ENCODE measurements at places on chromosomes 6 and 20.

DNA sequence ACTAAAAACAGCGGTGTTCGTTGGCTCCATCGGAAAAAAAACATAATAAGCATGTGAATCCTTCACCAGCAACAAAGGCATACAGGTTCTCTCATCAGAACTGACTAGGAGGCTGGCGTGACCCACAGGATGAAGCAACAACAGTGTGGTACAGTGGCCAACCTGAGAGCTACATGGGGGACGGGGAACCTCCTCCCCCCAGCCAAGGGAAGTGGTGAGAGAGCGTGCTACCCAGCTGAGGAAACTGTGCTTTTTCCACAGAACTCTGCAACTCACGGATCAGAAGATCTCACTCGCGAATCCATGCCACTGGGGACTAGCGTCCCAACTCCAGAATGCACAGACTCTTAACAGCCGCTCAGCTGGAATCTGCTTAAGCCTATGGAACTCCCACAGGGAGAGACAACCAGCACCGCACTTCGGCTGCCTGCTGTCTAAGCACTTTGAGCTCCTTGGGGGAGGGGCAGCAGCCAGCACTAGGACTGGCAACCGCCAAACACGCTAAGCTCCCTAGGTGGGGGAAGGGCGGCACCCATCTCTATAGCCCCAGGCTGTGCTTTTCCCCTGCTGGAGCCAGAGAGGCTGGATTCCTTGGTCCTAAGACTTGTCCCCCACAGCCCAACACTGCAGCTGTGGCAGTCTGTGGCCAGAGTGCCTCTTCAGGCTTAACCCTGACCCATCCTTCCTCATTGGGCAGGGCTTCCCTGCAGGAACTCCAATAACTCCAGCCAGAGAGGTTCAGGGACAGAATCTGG is 538.3 kb upstream of the BTBD3 start:
- DNase-seq = no peak

GRCh38 chr20:9597547-9597946 is 83.2 kb downstream of the LAMP5 start:
- no peak for DNase-seq

DNA sequence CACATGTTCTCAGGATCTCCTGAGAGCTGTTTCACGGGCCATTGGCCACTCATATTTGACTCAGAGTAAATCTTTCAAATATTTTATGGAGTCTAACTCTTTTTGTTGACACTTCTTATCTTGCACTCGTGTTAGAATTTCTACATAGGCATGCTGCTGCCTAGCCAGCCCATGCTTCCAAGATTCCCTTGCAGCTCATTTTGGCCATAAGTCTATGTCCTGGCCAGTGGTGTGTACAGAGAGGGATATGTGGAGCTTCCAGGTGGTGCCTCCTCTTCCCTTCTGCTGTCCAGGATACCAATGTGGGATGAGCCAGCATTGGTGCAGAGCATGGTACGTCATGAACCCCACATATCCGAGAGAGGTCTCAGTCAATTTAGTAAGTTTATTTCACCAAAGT is 522.6 kb downstream of the QKI start:
- no peak for DNase-seq

DNA sequence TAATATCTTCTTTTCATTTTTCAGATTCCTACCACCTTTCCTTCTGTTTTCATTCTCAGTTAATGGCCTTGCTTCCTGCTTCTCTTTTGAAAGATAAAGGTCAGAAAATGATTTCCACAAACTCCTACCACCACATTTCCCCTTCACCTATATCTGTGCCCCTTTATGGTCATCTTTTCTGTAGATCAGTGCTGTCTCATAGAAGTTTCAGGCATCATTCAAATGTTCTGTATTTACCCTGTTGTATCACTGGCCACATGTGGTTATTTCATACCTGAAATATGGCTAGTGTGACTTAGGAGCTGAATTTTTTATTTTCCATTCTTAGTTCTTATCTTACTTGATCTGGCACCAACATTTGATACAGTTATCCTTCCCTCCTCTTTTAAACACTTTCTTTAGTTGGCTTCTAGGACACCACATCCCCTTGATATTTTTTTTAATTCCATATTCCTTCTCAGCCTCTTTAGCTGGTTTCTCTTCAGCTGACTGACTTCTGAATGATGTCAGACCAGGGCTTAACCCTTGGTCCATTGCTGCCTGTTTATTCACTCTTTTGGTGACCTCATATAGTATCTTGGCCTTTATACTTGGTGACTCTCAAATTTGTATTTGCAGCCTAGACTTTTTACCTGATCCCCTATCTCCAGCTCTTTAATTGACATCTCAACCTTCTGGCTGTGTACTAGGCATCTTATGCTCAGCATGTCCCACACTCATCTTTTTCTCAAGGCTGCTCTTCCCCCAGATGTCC is 81.0 kb downstream of the ATRN start:
- DNase-seq = no peak

- no peak for DNase-seq
Observed at GRCh38 chr6:54856129-54856528, 9.6 kb downstream of the FAM83B start.

DNA sequence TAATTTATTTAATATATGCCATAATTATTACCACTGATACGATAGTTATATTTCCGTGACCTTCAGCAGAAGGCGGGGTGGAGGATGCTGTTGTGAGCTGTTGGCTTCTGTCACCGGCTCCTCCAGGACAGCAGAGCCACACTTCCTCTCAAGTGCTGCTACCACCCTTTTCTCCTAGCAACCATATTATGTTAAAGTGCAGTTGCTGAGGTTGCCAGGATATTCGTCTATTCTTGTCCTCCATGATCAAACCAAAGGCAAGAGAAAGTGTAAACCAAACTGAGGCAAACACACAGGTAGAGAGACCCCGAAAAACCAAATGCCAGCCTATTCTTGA is 27.8 kb downstream of the RGS17 start:
- DNase-seq = no peak

DNA sequence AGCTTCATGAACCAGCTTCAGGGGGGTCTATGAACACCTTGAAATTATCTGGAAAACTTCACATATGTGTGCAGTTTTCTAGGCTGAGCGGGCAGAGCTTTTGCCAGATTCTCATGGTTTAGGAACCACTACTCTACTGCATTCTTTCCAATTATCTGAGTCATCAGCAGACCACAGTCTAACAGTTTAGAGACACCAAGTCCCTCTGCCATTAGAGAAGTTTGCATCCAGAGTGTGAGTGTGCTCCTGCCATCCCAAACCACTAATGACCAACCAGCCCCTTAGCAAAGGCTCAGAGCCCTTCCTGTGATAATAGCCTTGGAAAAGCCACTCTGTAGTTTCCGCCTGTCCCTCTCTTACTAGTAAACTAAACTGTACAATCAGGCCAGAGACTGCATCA is 96.8 kb downstream of the PHACTR1 start:
- no peak for DNase-seq
